ENCODE measurements at places on chromosomes 11 and 22.

DNA sequence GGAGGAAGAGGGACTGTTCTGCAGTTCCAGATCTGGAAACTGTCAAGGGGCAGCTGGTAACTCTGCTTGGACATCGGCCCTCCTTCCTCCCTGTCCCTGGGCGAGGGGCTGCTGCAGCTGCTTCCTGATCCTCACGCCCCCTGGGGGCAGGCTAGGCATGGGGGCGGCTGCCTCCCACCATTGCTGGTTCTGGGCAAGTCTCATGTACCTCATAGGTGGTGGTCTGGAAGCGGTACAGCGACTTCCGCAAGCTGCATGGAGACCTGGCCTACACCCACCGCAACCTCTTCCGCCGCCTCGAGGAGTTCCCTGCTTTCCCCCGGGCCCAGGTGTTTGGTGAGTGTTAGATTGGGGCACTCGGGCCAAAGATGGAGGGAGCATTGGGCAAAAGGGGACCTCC lies 5.0 kb downstream of the SNX15 start:
- DNase-seq: no peak

GRCh38 chr11:111520560-111520959 lies 6.0 kb downstream of the HOATZ start:
- DNase-seq: no peak

- no peak for DNase-seq
These were observed 29.5 kb upstream of the RAB1B start for GRCh38 chr11:66238786-66239413.

DNA sequence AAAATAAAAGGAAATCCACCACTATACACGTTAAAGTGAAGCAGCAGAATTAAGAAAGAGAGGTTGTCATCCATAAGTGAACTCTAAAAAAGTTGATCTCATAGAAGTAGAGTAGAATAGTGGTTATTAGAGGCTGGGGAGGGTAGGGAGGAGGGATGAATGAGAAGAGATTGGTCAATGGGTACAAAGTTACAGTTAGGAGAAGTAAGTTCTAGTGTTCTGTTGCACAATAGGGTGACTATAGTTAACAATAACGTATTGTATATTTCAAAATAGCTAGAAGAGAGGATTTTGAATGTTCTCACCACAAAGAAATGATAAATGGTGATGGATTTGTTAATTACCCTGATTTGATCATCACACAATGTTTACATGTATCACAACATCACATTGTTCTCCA lies 72.0 kb downstream of the CD82 start:
- DNase-seq: no peak

- no peak for DNase-seq
These were observed 36.6 kb upstream of the NFAM1 start for GRCh38 chr22:42468841-42469240.

DNA sequence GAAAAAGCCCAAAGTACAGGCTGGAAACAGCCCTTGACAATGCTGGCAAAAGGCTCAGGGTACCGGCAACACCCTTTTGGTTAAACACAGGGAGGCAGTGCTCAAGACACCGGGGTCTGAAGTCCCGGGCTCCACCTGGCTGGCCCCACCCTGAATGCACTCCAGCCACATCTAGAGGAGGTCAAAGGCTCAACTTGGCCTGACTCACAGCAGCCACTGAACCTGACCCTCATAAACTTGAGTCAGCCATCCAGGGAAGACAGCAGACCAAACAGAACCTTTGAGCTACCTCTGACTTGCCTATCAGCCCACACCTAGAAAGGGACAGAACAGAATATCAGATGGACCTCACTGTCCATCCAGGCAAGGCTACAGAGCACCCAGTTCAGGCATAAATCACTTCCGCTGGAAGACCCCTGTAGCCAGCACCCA lies 3.8 kb downstream of the CFL1 start:
- no peak for DNase-seq

- DNase-seq: peak; percentile 90
These were observed 37.9 kb downstream of the ST14 start for GRCh38 chr11:130197386-130198035.

DNA sequence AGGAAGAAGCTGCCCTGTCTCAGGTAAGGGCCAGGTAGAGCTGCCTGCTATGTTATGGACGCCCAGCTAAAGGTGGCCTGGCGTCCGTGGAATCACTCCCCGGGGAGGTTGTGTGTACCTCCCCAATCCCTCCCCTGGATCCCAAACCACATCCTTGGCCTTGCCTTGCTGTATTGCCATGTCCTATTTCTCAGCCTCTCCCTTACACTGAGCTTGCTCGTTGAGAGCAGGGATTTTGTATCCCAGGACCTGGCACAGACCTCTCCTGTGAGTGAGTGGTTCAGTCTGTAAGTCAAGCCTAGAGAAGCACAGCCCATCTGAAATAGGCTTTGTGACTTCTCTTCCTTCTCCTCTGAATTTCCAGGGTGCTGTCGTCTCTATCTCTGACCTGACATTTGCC lies 53.9 kb downstream of the TRAF6 start:
- DNase-seq: no peak

DNA sequence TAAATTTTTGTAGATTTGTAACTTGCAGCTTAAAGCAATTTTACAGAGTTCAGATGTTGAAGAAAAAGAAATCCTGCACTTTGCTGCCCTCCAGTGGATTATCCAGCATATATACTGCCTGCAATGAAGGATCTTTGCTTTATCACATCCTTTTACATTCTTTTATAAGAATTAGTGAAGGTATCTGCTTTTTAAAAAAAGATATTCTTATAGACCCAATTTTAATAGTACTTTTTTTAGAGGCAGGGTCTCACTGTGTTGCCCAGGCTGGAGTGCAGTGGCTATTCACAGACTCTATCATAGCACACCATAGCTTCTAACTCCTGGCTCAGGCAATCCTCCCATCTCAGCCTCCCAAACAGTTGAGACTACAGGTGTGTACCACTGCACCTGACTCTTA lies 60.7 kb downstream of the TTC17 start:
- DNase-seq: peak; percentile 25

GRCh38 chr11:17475666-17476316 lies 854 bp downstream of the ABCC8 start:
- no peak for DNase-seq

DNA sequence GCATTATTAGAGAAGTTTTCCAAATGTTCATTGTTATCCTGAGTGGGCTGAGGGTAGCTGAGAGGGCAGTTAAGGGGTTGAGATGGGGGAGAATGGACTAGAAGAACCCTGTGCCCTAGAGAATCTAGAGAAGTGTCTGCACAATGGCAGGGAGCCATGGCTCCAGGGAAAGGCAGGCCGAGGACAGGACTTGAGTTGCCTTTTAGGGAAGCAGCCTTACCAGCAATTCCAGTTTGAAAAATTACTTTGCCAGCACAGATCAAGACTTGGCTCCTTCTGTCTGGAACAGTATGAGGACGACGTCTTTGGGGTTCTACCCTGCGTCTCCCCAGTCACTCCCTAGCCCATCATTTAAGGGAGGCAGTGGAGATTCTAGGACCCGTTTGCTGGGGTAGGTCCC lies 25.7 kb upstream of the MICAL3 start:
- DNase-seq: no peak

DNA sequence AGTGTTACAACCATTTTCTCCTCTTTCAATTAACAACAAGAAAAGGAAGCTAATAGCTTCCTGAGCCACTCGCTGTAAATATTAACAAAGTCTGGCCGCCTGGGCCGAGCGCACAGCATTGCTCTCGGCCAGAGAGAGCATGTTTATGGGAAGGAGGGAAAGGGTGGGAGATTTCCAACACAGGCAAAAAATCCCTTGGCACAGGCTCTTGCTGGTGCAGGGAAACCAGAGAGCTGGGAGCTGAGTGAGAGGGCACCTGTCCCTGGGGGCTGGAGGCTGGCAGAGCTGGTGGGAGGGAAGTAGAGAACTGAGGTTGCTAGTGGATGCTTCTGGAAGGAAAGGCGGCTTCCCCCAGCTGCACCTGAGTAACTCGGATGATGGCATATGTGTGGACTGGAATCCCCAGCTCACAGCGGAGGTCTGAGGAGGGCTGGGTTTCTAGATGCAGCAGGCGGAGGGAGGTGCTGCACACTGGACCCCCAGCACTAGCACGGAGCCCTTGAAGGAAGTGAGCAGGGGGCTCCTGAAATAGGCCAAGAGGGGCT lies 59.6 kb downstream of the FLRT1 start:
- no peak for DNase-seq

DNA sequence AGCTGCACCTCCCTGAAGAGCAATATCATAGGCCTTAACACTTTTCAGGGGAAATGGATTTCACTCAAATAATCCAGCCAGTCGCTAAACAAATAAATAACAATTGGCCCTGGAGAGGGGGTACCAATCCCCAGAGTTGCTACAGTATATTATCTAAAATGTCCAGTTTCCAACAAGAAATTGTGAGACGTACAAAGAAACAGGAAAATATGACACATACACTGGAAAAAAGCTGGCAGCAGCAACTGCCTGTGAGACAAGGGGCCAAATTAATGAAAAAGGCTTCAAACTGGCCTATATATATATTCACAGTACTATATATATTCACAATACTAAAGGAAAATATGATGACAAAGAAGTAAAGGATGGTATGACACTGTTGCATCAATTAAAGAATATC lies 4.0 kb downstream of the NF2 start:
- DNase-seq: no peak

DNA sequence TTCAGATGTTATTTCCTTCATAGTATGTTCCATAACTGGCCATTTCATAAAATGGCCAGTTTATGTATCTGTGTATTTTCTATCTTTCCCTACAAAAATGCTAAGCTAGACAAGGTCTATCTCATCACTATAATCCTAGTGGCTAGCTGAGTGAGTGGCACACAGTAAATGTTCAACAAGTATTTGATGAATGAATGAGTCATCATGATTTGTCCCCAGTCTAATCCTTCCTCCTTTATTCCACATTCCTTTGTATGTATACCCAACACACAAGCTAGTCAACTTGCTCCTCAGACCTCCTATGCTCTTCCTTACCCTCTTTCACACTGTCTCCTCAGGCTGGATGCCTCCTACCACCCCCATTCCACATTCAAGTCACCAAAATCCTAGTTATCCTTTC lies 12.5 kb downstream of the APLNR start:
- DNase-seq: peak; percentile 39

DNA sequence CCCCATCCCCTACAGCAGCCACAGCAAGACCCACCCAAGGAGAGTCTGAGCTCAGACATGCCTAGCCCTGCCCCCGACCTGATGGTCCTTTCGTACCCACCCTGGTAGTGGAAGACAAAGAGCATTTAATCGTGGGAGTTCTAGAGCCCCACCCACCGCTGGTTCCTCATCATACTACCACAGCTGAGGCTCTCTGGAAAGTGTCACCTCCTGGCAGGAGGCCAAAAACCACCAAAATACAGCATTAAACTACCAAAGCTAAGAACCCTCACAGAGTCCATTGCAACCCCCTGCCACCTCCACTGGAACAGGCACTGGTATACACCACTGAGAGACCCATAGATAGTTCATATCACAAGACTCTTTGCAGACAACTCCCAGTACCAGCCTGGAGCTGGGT lies 311.1 kb downstream of the TENM4 start:
- no peak for DNase-seq

- DNase-seq: no peak
These were observed 14.3 kb upstream of the SYVN1 start for GRCh38 chr11:65148657-65149056.

DNA sequence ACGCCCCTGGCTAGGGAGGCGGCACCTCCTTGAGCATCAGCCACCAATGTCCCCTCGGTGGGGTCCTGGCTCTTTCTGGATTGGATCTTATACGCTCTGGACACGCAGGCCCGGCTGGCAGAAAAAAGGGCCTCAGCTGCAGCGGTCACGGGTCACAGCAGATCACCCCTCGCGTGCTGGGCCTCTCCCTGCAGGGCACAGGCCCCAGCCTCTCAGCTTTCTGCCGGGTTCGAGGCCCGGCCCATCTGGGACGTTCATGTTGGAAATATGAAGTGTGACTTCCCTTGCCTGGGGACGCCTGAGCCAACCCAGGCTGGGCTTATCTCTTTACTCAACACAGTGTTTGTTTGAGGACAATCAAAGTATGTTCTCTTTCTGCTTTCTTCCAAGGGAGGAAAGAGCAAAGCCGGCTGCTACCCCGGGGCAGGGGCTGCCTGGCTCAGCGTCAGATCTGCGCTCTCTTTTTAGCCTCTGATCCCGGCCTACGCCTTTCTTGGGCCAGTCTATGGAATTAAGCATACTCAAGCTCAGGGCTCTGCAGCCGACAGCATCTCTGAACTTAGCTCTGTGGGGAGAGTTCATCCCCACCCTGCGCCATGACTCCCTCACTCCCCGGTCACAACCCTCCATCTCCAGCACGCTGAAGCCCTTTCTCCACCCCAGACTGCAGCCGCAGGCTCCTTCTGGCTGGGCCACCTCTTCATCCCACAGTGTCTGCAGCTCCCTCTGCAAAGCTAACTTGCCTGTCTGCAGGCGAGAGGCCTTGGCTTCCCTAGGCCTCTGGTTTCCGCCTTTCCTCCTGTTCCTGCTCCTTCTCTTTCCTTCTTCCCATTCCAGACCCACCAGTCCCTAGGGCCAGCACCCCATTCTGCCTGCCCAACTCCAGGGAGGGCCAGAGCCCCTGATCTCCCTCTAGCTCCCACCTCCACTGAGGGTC lies 38.8 kb downstream of the ADAMTS15 start:
- no peak for DNase-seq

- DNase-seq: peak; percentile 9
These were observed 90.8 kb upstream of the ALKBH3 start for GRCh38 chr11:43789700-43790443.

- DNase-seq: peak; percentile 31
These were observed 860 bp downstream of the TMEM184B start for GRCh38 chr22:38271927-38272372.

GRCh38 chr11:113806406-113806805 lies 26.8 kb downstream of the CLDN25 start:
- DNase-seq: peak; percentile 50

- DNase-seq: no peak
These were observed 69.5 kb downstream of the ARHGAP42 start for GRCh38 chr11:100756559-100756958.

DNA sequence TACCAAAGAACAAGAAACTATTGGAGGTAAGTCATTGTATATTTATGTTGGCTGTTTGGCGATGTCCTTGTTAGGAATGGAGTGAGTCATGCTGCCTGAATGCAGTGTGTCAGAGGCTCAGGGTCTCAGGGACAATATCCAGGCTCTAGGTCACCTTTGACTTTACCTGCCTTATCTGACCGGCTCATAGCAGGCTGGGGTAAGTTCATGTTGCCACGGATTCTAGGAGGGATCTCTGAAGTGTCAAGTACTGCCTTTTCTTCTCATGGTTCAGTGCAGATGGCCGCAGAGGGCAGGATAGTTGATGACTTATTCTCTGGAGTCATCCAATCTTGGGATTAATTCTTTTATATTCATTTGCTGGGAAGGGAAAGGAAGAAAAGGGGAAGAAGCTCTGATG lies 53.2 kb downstream of the SPON1 start:
- peak; percentile 66 for DNase-seq

- peak; percentile 95 for DNase-seq
These were observed at the start of gene WBP2NL for GRCh38 chr22:41998361-41999261. WBP2NL (plus strand) TSS chr22:41998788; CDS start chr22:41998819, 31 bp downstream.

- DNase-seq: peak; percentile 81
These were observed 57.4 kb upstream of the NUP160 start for GRCh38 chr11:47905358-47906059.

GRCh38 chr22:32103658-32104315 lies 55.3 kb downstream of the C22orf42 start:
- no peak for DNase-seq

GRCh38 chr11:23221366-23221765 lies 361.1 kb upstream of the CCDC179 start:
- no peak for DNase-seq
